ENCODE measurements at places on chromosomes 11 and 22. TPM values are rescaled to one million over a fixed set of nuclear protein-coding genes. Genes with fewer than 3 reads are reported as not detected.
A peak's percentile ranks its signal among the peaks of the same experiment; 100 is the strongest.

DNA sequence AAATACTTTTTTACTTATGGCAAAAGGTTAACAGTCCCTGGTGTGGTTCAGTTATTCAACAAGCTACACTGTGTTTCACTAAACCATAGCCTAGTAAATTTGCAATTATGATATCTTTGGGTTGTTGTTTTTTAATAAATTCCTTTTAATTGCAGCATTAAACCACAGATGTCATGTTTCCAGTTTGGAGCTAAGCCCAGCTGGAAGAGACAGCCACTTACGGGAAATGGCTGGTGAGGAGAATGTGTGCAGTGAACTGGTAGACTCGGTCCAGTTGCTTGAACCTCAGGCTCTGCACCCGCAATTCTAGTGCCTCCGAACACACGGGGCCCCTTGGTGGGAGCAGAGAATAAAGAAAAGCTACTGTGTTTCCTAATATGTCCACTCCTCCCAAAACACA lies 70.8 kb downstream of the WNT11 start:
- DNase-seq: peak; percentile 38

FOLR3 gene
- polyA plus RNA-seq: 1.6 TPM

GRCh38 chr22:19884161-19884953 lies 29.7 kb upstream of the GNB1L start:
- DNase-seq: no peak

DNA sequence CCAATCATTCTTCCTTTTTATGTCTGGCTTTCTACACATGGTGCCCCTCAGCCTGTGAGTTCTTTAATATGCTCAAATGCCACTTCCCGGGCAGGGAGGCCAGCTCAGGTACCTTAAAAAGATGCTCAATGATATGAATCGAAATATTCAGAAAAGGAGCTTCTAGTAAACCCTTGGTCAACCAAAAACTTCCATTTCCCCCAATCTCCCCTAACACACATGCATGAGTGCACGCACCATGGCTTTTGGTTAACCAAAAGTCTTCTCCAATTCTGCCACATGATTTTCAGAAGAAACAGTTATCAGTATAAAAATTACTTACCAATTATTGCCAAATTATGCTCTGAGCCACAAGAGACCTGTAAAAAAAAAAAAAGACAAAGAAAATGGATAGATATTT lies 135.0 kb downstream of the SERGEF start:
- DNase-seq: no peak

PTPRJ gene
- 23.8 TPM for polyA plus RNA-seq

DNA sequence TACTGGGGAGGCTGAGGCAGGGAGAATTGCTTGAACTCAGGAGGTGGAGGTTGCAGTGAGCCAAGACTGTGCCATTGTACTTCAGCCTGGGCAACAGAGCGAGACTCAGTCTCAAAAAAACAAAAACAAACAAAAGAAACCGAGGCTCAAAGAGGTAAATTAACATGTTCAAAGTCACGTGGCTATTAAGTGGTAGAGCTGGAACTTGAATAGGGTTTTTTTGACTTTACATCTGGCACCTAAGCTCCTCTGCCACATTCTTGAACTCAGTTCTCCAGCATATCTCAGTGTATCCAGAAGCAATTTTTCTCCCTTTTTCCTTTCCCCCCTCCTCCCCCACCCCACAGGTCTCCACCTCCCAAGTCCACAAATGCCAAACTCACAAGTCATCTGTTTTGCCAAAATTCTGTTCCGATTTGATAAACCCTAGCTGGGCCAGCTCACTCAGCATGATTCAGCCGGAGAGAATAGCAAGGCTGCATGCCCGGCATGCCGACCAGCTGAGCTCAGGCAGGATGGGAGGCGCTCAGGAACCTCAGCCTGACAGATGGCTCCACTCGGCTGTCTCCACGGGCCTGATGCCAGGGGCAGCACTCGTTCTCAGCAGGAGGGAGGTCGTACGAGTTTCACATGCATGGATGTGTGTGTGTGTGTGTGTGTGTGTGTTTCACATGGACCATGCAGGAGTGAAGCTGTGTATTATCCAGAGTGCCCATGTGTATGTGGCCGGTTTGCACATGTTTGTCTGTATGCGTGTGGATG lies 63.2 kb upstream of the RRAS2 start:
- peak; percentile 81 for DNase-seq

- peak; percentile 37 for DNase-seq
Observed at GRCh38 chr11:10878408-10879214, 20.8 kb upstream of the ZBED5 start.

GRCh38 chr11:125505492-125506080 lies 9.5 kb upstream of the FEZ1 start:
- no peak for DNase-seq

- DNase-seq: no peak
Observed at GRCh38 chr22:38141217-38141973, 30.9 kb upstream of the BAIAP2L2 start.

DSCAML1 gene
- polyA plus RNA-seq: 2.4 TPM

RNF215 gene
- polyA plus RNA-seq: 22.6 TPM

UBE4A gene
- 34.5 TPM for polyA plus RNA-seq

KCNK4 gene
- not detected for polyA plus RNA-seq

- no peak for DNase-seq
Observed at GRCh38 chr22:48870436-48870835, 957.2 kb downstream of the BRD1 start.

DNA sequence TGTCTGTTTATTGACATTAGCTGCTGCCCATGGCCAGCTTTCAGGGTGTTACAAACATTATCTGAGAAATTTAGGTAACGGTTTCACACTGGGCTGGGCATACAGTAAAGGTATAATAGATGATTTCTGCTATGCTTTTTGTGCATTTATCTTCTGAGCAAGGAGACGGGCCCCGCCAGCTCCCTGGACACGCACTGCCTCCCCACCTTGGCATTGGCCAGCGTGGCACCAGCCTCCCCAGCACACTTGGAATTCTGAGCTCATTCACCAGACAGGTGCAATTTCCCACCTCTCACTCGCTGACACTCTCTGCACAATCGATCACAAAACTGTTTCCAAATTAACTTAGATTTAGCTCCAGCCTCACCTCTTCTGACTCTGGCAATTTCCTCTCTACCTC lies 222.8 kb downstream of the CEP164 start:
- no peak for DNase-seq

- peak; percentile 26 for DNase-seq
Observed at GRCh38 chr11:35419184-35419829, at the start of gene SLC1A2. TSS of gene SLC1A2 (minus strand) at chr11:35419558. CDS start at chr11:35418966, 592 bp downstream.

DNA sequence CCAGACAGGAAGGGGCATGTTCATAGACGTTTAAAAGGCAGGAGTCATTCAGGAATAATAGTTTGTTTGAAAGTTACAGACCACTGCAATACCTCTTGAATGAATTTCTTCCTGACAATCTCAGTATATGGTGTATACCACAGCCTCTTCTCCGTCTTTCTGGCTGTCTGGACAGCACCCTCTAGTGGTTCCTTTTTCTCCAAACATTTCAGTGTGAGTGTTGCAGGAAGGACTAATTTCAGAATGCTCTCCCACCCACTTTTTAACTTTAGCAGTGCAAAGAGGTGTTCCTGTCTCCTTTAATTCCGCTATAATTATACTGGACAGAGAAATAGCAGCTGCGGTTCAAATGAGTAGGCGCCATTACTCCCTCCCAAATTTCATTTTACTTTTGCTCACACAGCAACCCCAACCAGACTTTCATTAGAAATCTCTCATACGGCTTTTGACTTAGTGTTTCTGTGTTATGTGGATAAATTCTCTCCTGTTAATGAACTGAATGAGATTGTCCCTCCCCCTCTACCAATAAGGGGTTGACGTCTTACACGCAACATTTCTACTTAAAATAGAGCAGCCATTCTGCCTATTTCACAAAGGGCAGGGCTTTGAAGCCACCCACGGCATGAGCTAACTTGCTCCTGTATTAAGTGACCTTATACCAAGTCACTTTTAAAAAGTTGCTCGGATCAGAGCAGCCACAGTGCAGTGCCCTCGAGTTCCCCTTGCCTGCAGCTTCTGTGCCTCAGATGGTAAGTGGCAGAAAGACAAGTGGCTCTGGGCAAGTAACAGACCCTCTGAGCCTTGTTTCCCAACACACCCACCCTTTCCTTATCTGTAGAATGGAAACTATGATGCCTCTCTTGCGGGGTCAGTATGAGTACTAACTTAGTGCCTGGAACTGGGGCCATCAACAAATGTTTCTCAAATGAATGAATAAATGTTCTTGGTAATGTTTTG lies 368.6 kb downstream of the OPCML start:
- DNase-seq: peak; percentile 60

DNA sequence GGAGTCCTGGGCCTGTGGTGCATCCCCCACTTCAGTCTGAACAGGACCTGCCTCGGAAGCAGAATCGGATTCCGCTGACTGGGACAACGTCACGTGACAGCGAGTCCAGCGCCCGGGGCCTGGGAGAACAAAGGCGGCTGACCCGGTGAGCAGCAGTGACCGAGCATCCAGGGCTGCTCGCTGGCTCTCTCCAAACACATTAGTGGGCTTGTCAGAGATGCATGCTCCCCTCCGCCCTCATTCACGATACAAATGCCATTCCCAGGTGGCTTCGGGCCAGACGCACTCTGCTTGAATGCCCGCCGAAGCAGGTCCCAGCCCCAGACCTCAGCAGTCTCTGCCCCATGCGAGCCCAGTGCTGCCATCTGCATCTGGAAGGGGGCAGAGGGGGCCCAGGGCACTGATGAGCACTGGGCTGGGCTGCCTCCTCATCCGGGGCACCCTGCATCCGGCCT lies 91.0 kb downstream of the WNT7B start:
- no peak for DNase-seq

GRCh38 chr11:112566124-112566523 lies 305.5 kb upstream of the PLET1 start:
- no peak for DNase-seq

CYP2D6 gene
- 7.2 TPM for polyA plus RNA-seq

TOP3B gene
- polyA plus RNA-seq: 41.0 TPM

RASSF10 gene
- polyA plus RNA-seq: 26.2 TPM

DNA sequence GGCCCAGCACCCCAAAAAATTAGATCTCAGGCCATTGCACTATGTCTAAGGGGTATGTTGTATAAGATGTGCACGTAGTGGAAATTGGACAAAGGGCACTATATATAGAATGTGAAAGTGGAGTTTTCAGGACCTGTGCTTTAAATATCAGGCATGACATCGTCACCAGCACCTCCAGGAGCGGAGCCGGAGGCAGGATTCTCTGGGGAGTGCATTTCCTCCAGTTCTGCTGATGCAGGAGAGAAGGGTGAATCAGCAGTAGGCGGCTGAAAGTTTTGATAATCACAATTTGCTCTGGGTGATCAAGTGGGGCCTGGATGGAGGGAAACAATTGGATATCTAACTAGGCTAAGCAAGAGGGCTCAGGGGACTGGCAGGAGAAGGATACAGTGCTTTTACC lies 69.1 kb upstream of the NTM start:
- no peak for DNase-seq

- no peak for DNase-seq
Observed at GRCh38 chr11:68735646-68736045, 15.7 kb downstream of the TESMIN start.

GRCh38 chr11:35927104-35927503 lies 16.8 kb upstream of the LDLRAD3 start:
- DNase-seq: no peak

RAB3IL1 gene
- 27.1 TPM for polyA plus RNA-seq

GRCh38 chr11:57223601-57224000 lies 13.4 kb downstream of the APLNR start:
- no peak for DNase-seq

FBXO3 gene
- polyA plus RNA-seq: 52.5 TPM

- no peak for DNase-seq
Observed at GRCh38 chr11:67368621-67369020, 4.8 kb downstream of the CLCF1 start.

GRCh38 chr11:15053191-15053685 lies 20.2 kb upstream of the CALCB start:
- DNase-seq: no peak

UEVLD gene
- 15.0 TPM for polyA plus RNA-seq

DNA sequence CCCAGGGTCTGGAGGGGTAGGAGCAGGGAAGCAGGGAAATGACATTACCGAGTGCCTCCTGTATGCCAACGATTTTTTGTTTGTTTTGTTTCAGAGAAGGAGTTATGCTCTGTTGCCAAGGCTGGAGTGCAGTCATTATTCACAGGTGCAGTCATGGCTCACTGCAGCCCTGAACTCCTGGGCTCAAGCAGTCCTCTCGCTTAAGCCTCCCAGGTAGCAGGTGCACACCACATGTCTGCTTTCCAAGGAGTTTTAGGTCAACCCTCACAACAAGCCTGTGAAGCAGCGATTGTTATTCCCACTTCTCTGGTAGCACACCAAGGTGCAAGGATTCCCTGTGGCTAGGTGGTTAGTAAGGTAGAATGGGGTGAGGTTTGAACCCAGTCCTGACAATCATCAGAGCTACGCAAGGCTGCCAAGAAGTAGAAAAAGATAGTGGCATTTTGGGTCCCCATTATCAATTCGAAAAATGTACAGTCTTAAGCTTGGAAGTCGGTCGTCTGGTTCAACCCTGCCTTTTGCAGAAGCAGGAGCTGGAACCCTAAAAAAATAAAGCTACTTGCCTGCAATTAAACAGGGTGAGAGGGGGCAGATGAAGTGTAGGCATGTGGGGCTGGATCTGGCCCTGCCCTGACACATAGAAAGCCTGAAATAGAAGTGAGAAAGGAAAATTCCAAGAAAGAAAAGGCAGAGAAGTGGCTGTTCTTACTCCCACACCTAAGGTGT lies 9.1 kb downstream of the UCP3 start:
- DNase-seq: no peak

- peak; percentile 86 for DNase-seq
Observed at GRCh38 chr11:62671608-62672389, at the start of the genes LBHD1 and UQCC3. TSS of gene LBHD1 (minus strand) at chr11:62672267. CDS start at chr11:62670031, 2,236 bp downstream. TSS of gene UQCC3 (plus strand) at chr11:62671673. CDS start at chr11:62671746, 73 bp downstream.

GRCh38 chr22:23897320-23897719 lies 3.1 kb downstream of the MIF start:
- no peak for DNase-seq

GRCh38 chr11:128726458-128727139 lies 32.7 kb downstream of the FLI1 start:
- no peak for DNase-seq

DNA sequence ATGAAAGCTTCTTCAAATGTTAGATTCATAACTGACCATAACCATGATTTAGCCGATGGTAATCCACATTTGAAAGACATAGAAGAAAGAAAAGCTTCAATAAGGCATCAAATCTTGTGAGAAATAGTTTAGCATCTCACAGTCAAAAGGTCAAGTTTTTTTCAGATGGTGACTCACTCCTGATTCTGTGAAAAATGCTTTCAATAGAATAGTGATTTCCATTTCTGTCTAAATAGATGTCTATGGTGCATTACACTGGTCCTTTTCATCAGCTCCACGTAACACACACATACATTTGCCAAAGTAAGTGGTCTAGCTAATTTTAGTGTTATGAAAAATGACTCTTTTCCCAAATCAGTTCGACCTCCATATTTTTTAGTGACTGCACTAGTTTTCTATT lies 139.2 kb downstream of the LRRC4C start:
- DNase-seq: no peak
